ENCODE measurements at places on chromosomes 5 and 9.
A peak's percentile ranks its signal among the peaks of the same experiment; 100 is the strongest.

DNA sequence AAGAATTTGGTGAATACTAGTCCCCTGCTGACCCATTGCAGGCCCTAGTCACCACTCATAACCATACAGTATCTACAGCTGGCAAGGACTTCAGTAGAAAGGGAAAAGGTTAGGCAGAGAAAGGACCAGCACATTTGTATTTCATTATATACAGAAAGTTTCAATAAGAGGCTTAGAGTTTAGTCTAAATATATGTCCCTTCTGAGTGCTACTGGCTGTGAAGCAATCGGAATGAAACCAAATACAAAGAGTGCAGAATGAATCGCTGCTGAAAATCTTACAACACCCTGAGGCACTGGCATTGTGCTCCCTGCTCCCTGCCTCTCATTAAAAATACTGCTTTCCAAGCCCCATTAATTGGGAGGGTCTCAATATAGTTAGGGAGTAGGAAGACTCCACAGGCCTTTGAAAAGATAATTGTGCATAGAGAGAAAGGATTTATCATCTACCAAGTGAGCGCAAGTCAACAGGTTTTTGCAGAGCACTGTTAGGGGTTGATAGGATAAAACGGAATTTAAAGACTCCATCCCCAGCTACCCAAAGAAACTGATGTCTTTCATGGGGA lies 110.8 kb downstream of the SLC1A3 start:
- no peak for DNase-seq

DNA sequence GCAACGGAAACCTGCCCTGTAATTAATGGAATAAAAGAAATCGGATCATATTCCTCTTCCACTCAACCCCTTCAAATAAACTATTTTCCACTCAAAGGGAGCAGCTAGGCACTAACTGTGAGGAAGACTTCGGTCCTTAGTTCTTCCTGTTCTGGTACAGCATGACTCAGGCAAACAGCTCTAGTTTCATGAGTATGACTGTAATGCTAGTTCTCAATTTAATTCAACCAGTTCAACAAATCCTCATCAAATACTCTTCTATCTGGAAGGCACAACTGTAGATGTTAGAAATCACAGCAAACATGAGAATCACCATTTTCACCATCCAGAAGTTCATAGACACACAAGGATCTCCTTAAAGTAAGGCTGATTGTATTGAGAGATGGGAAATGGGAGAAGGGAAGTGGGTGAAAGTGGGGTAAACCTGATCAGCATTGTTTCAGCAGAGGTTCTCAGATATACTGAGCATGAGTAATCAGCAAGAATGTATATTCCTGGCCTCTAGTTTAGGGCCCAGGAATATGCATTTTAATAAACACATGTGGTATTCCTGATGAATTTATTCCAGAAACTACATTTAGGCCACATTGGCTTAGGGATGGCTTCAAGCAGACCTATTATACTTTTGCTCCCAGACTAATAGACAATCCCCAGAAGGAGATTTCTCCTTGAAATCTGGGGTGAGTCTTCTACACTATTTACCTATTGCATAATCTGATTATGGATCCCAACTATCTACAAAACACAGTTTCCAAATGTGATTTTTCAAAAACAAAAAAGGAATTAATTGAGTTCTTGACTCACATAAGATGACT lies 141.1 kb upstream of the SLC12A2 start:
- DNase-seq, result no peak

GRCh38 chr5:38582293-38582974 lies 26.0 kb upstream of the LIFR start:
- no peak for DNase-seq

GRCh38 chr9:124020520-124021384 lies 9.2 kb downstream of the LHX2 start:
- DNase-seq, result no peak

DNA sequence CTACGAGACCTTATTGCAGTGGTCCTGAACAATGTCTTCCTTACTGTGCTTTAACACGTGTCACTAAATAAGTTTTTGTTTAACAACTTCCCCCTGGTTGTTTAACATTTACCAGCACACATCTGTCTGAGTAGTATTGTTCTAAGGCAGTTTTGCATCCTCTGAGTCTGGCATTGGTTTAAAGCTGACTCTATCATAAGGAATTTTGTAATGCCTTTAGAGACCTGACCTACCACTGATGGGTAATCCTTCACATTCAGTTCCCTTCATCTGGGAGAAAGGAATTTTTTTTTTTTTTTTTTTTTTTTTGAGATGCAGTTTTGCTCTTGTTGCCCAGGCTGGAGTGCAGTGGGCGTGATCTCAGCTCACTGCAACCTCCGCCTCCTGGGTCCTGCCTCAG lies 20.0 kb upstream of the PCAT7 start:
- no peak for DNase-seq

GRCh38 chr9:15746905-15747304 lies 194.1 kb downstream of the CCDC171 start:
- no peak for DNase-seq

GRCh38 chr5:175195698-175196656 lies 248.0 kb downstream of the DRD1 start:
- no peak for DNase-seq

DNA sequence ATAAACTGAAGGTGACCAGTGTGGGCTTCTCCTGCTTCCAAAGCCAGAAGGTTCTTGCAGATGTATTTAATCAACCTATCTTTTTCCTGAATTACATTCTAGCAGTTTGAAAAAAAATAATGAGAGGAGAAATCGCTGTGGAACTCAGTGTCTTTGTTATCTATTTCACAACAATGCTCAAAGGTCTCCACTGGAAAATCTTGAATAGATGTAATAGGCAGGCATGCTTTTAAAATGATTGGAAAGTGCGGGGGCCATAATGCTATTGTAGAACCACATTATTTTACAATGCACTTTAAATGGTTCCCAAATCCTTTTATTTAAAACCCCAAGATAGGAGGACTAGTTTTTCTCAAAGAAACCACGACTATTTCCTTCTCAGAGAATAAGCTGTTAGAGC lies 23.3 kb downstream of the ENC1 start:
- DNase-seq, result no peak

GRCh38 chr9:71814815-71815214 lies 46.5 kb upstream of the CEMIP2 start:
- DNase-seq, result no peak

- DNase-seq, result peak; percentile 60
These were observed at the start of gene REEP2 for GRCh38 chr5:138438724-138439476. Gene REEP2 (plus strand): TSS chr5:138439057. CDS start chr5:138439209, 152 bp downstream.

DNA sequence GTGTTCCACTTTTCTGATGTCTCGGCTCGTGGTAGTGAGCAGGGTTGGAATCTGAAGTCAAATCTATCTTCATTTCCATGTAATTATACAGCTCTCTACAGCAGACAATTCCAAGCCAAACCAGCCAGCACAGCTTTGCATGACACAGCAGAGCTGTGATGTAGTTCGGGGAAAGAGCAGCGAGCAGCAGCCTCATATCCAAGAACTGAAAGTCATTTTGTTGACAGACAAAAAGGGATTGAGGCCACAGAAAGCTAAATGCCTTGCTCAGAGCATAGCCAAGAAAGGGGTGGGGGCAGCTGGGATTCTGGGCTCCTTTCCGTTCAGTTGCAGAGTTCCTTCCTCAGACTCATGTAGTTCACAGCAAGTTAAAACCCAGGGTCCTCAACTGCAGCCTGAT lies 32.1 kb downstream of the LCP2 start:
- no peak for DNase-seq

DNA sequence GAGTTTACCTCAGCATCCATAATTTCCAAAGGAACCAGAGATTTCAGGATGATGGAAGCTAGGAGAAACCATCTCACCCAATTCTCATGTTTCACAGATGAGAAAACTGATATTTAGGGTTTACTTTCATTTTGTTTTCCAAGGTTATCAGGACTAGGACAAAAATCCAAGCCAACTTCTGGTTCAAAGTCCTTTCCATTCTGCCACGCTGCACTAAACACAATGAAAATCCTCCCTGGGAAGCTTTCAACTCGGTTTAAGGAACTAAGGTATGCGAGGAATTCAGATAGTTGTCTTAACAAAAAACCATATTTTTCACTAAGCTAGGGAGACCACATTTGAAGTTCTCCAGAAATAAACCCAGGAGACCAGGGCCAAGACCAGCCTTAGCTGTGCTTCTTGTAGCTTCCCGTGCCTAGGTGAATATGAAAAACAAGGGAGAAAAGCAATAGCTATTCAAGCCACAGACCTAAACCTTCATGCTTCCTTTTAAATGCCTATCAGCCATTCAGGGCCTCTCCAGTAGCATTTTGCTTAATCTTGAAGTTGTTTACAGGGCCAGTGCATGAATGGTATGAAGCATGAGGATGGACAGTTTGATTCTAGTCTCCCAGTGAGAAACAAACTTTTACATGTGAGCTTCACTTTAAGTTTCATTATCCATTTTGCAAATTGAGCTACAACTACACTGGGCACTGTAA lies 167.9 kb downstream of the DENND1A start:
- DNase-seq, result no peak

DNA sequence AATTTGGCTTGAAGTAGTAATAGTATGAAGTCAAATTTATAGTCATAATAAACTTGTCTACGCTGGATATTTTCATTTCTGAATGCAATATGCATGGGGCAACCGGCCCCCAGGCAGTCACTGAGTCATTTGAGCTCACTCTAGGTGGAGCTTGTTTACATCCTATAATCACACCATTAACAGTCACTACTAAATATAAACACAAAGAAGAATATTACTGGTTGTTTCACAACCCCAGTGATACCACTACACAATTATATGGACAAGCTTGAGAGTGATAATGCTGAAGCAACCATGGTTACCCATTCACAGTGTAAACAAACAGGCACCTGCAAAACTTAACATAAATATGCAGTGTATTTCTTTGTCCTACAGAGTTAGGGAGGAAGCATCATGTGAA lies 68.7 kb downstream of the MARCHF3 start:
- DNase-seq, result no peak

DNA sequence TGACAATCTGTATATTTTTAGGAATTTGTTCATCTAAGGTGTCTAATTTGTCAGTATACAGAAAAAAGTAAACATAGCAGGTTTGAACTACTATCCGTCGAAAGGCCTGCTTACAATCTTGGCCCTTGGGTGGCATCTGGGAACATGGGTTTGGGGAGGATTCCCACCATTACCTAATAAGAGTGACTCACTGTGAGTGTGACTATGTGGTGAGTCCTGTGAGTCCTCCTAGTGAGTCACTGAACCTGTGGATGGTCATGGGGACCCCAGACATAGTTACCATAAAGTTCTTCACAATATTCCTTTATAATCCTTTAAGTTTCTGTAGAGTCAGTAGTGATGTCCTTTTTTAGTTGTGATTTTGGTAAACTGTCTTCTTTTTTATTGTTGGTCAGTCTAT lies 37.0 kb downstream of the RNF130 start:
- DNase-seq, result no peak

GRCh38 chr9:137482094-137482781 lies 23.1 kb upstream of the NSMF start:
- DNase-seq, result no peak

GRCh38 chr9:133875131-133875530 lies 117.0 kb downstream of the VAV2 start:
- no peak for DNase-seq

GRCh38 chr5:150156027-150156368 lies 353 bp upstream of the PDGFRB start:
- no peak for DNase-seq

- no peak for DNase-seq
These were observed 55.4 kb downstream of the EFNA5 start for GRCh38 chr5:107615299-107615817.

DNA sequence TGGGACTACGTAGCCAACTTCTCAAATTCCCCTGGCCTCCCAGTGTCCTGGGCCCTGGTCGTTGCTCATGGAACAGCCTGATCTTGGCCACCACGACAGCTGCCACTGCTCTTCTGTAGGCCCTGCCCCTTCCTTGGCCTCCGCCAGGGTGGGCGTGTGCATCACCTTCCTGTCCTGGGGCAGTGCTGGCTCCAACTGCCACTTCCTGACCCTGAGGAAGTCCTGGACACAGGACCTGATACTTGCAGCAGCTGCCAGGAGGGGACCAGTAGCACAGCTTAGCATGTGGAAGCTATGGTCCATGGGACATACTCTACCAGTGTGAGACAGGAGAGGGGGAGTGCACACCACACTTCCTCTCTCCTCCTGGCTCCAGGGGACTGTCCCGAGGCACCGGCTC lies 145.2 kb downstream of the TENT4A start:
- no peak for DNase-seq

DNA sequence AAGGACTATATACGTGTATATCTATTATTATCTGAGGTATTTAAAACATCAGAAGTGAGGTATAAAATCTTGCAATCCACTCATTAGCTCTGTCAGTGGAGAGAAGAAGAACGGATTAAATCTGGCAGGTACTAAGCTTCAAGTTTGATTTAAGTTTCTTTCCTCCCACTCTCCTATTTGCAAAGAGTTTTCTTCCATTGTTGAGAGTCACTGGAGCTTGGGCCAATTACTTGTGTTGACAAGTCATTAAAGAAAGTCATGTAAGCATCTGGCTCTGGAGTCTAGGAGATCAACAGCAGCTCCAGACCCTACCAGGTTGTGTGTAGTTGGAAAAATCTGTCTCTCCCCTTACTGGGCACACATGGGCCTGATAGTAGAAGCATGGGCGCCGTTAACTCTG lies 476.8 kb upstream of the SMARCA2 start:
- no peak for DNase-seq

GRCh38 chr5:67997892-67998457 lies 217.6 kb upstream of the PIK3R1 start:
- no peak for DNase-seq

DNA sequence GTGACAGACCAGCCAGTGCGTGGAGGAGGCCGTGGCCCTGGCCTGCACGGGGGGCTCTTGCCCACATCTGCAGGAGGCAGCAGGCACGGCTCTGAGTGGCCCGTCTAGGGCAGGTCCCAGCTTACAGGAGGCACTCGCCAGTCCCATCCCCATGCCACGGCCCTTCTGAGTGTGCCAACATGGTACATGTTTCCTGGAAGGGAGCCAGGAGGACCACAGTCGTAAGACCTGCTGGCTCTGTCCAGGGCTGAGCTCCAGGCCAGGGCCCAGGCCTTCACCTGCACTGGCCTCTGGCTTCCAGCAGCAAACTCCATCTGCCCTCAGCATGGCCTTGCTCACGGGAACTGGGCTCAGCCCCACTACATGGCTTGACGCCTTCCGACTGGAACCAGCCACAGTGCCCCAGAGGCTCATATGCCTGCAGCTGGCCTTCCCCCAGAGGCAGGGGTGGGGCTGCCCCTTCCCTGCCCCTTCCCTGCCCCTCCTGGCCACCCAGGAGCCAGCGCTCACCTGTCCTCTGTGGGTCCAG lies 3.8 kb downstream of the NKD2 start:
- DNase-seq, result no peak

DNA sequence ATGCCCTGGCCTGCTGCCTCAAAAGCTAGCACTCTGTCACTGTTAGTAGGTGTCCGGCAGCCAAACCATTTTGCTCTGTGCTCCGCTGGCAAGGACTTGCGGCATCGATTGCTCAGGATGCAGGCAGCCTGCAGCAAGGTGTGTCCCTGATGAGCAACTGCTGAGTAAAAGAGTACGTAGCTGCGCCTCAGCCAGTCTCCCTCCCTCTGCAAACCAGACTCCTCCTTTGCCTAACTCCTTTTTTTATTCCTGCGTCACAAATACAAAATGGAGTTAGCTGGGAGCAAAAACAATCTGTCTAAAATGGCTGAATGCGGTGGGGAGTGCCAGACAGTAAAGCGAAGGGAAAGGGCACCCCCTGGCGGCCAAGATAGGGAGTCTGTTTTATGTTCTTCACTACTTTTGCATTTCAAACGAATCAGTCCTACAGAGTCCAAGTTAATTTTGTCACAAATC lies 61.1 kb downstream of the DIAPH1 start:
- DNase-seq, result peak; percentile 83

- no peak for DNase-seq
These were observed 7.5 kb downstream of the CD74 start for GRCh38 chr5:150404941-150405816.

GRCh38 chr9:83511051-83511450 lies 27.1 kb downstream of the FRMD3 start:
- peak; percentile 0 for DNase-seq

All from CD4-positive, alpha-beta T cell treated with Interleukin-21 for 1 hour (primary cell).